ENCODE measurements at places on chromosomes 16 and 17.
A peak's percentile ranks its signal among the peaks of the same experiment; 100 is the strongest.

DNA sequence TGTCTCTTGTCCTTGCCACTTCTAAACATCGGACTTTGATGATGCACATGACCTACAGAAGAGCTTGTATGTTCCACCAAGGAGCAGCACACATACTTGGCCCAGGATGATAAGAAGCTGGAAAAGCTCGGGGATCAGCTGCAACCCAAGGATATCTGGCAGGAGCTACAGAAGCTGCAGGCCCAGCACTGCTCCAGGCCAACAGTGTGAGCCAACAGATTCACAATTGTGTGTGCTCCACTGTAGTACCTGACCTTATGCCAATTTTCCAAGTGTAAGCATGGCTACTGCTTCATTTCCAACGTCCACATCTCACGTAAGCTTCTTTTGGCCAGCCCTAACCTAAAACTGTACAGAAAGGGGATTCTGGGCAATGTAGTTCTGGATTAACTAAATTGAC lies 83.4 kb downstream of the COX10 start:
- no peak for DNase-seq

DNA sequence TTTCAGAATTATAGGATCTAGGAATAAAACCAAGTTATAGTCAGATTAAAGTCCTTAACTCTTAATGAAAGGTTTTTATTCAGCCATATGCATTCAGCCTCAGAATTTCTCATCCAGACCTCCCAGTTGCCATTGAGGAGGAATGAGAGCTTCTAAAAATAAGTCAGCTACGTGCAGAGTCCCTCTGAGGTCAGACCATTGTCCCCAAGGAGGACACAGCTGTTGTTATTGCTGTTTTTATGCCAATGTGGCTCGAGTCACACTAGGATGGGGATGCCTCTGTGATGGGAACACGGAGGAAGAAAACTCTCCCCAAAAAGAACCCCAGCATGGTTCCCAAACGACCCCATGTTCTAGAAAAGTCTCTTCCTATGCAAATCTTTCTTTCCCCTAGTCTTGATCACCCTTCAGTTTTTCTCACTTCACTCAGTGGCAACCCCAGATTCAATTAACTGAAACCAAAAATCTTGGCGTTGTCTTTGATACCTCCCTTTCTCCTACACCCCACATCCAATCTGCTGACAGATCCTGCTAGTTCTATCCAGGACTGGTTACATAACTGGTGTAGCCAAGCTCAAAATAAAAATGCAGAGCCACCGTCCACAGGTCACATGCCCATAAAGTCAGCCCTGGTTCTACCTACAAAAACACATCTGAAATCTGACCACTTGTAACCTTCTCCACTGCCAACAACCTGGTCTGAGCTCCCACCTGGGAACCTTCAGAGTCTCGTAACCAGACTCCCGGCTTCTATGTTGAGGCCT lies 138.2 kb upstream of the ERCC4 start:
- no peak for DNase-seq

GRCh38 chr17:69218986-69219385 lies 9.6 kb downstream of the ABCA10 start:
- DNase-seq: no peak

- no peak for DNase-seq
Measured at GRCh38 chr16:22052980-22053379, 39.4 kb upstream of the VWA3A start.

DNA sequence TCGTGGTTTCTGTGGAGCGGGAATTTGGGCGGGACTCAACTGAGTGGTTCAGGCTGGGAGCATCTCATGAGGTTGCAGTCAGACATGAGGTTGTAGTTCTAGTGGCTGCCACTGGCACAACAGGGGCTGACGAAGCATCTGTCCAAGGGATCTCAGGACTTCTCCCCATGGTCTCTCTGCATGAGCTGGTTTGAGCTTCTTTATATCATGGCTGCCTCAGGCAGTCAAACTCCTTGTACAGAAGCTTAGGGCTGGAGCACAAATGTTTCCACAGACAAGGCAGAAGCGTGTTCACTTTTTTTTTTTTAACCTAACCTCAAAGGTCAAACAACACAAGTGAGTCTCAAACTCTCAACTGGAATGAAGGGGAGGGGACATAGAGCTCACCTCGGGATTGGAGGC lies 243.3 kb downstream of the MSI2 start:
- DNase-seq: no peak

DNA sequence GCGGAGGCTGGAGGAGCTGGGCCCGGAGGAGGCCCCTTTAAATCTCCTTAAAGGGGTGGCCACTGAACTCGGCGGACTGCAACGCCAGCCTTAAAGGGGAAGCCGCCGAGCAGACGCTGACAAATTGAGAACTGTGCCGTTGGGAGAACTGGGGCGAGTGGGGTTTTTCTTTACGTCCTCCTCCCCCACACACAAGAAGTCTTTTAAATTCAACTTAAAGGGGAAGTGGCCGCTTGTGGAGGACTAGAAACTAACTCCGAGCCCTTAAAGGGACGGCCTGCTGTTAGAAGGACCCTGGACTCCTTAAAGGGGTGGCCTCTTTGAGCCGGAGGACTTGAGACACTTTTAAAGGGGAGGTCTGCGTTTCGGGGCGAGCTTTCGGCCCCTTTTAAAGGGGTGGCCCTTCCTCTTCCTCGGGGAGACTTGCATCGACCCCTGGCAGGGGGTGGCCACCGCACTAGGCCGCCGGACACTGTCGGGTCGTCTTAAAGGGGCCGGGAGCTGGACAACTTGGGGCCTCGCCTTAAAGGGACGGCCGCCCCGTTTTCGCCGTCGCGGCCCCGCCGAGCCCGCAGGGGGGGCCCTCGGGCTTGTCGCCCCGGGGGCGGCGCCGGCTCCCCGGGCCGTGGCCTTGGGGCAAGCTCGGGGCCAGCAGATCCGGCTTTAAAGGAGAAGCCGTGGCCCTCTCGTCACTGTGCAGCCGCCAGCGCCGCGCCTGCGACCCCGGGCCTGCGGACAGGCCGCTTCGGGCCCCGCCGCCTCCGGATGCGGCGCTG lies 688 bp downstream of the FBRS start:
- no peak for DNase-seq

- DNase-seq: no peak
Measured at GRCh38 chr17:13885953-13886889, 183.1 kb upstream of the COX10 start.

DNA sequence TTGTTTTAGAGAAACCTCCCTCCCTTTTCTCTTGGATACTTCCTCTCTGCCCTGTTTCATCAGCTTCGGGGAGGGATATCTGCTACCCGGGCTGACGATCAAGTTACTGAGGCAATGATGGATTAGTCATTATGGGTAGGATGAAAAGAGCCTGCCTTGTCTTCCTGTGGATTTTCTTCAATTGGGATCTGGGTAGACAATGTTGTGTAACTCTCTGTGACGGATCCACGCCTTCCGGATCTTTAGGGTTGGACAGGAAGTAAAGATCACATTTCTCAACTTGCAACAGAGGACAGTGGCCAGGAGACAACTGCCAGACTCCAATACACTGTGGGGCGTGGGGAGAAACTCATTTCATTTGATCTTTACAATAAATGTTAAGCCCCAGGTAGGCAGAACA lies 11.3 kb upstream of the CHST6 start:
- no peak for DNase-seq

- no peak for DNase-seq
Measured at GRCh38 chr17:61132524-61132923, 267.1 kb upstream of the TBX2 start.

DNA sequence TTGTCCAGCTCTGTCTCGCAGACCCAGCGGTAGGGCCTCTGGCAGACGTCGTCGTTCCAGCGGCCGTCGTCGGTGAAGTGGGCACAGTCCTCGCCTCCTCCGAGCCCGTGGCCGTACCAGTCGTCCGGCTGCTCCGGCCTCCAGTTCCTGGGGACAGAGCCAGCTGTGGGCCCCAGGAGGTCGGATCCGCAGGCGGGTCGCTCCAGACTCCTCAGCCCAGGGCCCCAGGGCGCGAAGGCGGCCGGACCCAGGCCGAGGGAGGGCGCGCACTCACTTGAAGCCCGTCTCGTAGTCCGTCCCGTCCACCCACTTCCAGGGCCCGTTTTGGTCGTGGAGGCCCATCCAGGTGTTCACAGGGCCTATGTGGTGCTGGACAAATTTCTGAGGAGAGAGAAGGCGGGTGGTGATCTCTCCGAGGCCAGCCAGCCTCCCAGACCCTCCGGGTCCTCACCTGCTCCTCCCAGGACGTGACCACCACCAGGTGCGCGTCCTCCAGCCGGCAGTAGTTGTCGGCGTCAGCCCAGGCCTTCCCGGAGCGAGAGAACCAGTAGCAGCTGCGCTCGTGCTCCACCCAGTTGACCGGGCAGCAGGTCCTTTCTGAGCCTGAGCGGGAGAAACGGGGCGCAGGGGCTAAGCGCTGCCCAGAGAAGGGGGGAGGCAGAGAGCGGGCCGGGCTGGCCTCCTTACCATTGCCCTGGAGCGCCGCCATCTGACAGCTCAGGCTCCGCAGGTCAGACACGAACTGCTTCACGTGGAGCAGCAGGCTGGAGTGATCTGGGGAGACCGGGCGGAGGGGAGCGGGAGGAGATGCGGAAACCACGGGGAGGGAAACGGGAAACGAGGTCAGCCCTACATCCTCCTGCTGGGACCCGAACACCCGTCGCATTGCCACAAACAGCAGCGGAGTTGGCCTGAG lies 5.2 kb downstream of the ASGR1 start:
- no peak for DNase-seq

DNA sequence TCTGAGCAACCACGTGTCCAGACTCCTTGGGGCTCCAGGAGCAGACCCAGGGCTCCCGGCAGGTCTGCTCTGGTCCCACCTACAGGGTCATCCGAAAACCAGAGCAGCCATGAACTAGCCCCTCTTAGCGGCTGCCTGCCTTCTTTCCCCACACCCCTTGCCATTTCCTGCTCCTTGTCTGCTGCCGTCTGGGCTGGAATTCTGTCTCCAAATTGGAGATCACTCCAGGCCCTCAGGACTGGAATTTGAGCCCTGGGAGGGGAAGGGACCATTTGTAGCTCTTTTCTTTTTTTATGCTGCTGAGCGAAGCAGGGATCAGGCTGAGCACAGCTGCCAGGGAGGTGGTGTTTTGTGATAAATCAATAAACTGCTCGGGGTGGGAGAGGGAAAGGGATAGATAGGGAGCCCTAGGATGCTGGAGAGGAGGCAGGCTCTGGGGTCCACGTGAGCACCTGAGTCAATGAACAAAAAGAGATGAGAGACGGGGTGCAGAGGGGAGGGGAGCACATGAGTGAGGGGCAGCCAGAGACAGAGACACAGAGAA lies 257.5 kb downstream of the ENGASE start:
- no peak for DNase-seq

GRCh38 chr16:10964039-10964890 lies 19.9 kb downstream of the CLEC16A start:
- DNase-seq: peak; percentile 79
